ENCODE measurements at places on chromosomes 7 and 10.

- DNase-seq: no peak
These were observed at the start of gene PCDH15 for GRCh38 chr10:54800741-54801421. Gene PCDH15 (minus strand): TSS chr10:54801231. CDS start chr10:54664262, 136,969 bp downstream.

DNA sequence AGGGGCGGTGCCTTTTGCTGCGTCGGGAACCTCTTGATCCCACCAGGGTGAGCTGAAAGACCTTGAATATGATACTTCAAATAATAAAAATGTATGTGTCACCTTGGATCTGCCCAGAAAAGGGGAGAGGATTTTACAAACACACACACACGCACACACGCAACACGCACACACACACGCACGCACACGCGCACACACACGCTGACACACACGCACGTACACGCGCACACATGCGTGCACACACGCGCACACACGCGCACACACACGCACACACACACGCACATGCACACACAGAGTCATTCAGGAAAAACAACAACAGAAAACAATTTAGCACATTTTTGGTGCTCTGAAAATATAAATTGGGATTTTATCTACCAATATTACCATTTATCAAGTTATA, 379.5 kb downstream of the PAXIP1 start:
- DNase-seq: no peak

DNA sequence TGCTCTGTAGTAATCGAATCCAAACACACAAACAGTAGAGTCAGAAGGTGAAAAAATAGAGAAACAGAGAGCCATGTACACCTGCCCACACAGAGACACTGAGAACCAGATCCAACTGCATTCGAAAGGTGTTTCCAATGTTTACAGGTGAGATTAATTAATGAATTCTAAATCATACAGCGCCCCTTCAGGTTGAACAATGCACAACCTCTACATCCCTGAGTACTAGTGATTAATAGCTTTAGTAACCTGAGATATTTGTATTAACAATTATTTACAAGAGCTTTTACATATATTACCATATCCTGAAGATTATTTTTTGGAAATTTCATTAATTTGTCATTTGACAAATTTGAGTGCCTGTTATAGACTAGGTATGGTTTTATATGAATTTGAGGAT, 7.6 kb upstream of the MRC1 start:
- DNase-seq: no peak

DNA sequence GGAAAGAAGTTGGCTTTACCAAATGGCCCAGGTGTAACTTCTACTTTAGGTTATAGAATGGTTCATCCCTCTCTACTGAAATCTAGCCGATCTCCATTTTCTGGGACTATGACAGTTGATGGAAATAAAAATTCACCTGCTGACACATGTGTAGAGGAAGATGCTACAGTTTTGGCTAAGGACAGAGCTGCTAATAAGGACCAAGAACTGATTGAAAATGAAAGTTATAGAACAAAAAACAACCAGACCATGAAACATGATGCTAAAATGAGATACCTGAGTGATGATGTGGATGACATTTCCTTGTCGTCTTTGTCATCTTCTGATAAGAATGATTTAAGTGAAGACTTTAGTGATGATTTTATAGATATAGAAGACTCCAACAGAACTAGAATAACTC, 43.6 kb downstream of the CCSER2 start:
- no peak for DNase-seq

DNA sequence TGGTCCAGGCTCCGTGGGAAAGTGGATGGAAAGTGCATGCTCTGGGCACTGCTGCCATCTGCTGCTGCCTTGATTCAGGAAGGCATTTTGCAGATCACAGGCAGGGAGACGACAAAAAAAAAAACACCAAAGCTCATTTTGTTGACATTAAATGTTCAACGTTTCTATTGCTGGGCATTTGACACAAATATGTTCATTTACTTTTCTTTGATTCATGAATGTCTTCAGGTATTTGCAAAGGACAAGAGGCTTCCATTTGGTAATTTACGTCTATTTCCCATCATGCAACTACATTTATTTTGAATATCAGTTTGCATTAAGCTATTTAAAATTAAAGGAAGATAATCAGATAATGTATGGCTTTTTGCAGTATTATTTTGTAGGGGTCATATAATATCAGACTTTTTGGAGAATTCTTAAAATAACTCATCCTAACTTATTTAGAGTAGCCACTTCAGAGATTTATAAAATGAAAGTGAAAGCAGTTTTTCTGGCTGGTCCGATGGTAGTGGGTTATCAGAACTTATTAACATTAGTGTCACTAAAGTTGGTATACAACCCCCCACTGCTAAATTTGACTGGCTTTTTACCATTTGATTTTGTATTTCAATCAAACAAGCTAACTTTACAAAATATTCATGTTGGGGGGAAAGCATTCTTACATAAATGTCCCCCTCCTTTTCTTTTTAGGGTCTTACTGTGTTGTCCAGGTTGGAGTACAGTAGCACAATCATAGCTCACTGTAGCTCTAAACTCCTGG, 65.3 kb downstream of the PDIA4 start:
- peak; percentile 72 for DNase-seq

GRCh38 chr7:158108646-158109293, 478.9 kb downstream of the PTPRN2 start:
- DNase-seq: no peak

- DNase-seq: no peak
These were observed 238.1 kb downstream of the ZNF248 start for GRCh38 chr10:37619336-37619735.

DNA sequence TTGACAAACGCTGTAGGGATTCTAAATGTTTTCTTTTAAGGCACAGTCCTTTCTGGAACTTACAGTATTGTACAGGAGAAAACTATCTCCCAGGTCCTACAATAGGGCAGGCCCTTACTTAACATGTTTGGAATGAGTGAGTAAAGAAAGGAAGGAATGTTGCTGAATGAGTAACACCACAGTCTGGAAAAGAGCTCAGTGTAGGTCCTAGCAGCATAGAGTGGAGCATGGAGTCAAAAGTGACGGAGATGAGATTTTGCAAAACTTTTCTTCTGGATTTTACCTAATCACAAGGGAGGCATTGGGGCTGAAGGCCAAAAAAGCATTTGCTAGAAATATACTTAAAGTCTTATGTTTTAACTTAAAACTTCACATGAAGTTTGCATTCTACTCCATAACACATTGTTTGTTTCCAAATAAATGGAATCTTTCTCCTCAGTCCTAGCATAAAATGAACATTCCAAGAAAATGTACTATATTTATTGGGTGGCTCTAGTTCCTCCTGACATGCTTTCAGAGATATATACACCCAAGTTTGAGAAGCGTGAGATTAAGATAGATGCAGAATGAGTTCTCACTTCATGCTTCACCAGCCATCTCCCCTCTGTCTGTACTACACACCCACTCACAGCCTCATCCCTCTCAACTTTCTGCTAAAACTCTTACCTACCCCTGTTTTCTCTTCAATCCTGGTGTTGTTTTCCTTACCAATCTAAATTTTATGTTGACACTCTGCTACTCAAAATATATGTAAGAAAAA, 20.2 kb upstream of the ADD3 start:
- no peak for DNase-seq

DNA sequence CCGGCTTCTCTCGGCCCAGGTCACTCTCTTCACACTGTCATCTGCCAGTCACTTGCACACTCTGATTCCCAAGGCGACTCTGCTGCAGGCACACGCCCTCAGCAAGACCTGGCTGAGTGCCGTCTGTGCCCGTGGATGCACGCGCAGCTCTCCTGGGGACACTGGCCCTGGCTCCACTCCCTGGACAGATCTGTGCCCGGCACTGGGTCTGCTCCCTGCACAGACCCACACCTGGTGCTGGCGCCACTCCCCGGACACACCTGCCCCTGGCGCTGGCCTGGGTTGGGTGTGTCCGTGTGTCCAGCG, 133.2 kb downstream of the DNAJB6 start:
- no peak for DNase-seq

GRCh38 chr7:50205011-50205410, 99.5 kb upstream of the IKZF1 start:
- no peak for DNase-seq

DNA sequence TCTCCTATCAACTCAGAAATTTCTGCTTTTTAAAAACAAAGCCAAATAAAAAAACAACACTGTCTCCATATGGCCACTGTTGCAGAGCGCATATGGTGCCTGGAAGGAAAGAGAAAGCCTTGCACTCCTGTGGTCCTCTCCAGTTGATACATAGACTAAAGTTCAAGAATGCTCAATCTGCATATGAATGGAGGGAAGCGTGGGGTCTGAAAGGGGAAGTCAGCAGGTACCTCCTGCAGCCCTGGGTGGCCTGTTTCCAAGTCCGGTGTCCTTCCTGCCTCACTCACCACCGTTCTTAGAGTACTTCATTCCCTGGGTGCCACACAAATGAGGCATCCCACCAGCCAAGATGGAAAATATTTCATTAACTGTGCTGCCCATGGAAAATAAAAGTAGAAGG, 138.3 kb upstream of the PALS2 start:
- DNase-seq: no peak

DNA sequence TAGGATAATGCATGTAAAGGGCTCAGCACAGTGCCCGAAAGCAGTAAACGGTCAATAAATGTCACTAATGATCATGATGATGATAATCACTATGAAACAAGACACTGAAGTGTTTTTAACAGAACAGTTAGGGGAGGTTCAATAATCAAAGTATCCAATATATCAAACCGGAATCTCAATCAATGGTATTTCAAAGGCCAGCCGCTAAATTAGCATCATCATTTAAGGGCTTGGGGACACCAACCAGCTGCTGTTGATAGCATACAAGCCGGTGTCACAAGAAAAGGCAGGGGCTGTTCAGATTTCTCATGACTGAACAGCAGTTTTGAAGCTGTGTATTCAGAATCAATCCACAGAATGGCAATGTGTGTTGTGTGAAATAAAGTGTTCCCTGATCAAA, 316.0 kb upstream of the NPVF start:
- no peak for DNase-seq

DNA sequence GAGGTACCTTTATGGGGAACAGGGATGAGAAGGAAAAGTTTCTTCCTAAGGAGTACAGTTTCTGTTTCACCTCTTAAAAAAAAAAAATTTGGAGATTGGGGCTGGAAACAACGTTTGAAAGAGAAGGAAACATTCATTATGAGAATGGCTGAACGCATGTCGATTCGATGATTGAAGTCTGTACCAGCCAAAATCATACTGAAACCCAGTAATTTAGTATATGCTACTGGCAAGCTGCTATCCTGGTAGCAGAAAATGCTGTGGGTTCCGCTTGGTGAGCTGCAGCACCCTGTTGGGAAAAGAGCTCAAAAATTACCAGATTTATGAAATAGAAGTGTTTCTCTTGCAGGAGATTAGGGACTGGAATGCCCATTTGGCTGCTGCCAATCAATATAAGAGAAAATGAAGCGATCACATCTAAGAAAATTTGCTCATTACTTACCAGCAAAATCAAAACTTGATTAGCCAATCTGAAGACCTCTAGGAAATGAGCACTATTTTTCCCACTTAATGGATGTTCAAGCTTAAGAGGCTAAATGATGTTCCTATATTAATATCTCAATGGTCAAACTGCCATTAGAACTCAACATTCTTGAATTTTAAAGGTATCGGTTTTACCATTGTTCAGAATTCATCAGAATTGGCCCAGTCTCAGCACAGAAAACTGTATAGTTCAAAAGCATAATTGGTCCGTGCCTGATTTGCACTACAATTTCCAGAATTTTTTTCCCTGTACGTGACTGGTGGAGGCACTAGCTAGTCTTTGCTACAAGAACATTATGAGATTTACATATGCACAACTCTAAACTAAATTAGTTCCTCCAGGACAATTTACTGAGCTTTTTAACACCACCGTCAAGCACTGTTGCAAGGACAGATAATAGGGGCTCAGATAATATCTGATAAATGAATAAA, 1.2 kb upstream of the ITGB1 start:
- no peak for DNase-seq

DNA sequence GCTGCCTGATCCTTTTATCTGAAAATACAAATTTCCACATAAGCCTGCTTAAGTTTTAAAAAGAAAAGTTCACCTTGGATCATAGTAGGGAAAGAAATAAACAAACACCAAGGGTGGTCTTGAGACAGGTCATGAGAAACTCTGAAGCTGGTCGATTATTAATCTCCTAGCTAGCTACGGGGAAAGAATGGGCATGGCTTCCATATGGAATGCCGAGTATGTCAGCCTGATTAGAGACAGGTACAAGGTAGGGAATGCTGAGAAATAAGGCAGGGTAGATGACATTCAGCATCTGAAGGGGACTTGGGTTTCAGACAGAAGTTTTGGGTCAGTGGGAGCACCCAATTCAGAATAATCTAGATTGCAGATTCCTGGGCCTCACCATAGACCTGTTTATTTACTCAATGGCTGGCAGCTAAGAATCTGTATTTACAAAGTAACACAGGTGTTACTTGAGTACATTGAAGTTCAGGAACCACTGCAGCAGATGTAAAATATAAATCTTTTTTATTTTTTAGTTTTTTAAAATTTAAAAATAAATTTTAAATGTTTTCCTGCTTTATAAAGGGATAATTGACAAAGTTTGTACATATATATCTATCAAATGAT, 49.0 kb downstream of the SCIN start:
- no peak for DNase-seq

- peak; percentile 83 for DNase-seq
These were observed 2.3 kb downstream of the AGMO start for GRCh38 chr7:15559416-15559928.

DNA sequence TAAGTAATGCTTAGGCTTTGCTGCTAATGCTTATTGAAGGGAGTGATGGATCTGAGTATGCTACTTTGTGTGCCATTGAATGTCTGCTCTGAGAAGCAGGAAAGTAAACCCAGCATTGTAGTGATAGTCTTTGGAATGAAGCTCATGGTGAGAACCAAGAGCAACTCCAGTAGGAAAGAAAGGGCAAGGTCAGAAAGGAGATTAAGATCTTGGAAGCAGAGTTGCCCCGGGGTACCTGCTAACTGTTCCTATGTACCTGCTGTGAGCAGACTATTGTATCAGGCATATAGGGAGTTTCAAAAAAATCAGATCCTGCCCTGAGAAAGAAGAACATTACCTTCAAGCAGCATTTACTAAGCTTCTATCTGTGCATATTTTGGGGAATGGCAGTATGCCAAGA, 54.5 kb upstream of the AASS start:
- no peak for DNase-seq

DNA sequence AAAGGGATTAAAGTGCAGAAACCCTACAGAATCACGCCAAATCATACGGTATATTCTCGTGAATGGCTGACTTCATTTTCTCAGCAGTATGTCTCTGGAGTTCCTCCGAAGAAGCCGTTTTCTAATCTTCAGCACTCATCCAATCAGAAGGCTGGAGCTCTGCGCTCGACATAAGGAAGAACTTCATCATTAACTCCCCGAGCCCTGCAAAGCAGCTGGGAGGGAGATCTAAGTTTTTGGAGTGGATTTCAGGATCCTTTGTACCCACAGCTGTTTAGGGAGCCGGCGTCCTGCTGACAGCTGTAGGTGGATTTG, 40.7 kb upstream of the SDK1 start:
- no peak for DNase-seq

- DNase-seq: no peak
These were observed 3.6 kb downstream of the GARS1 start for GRCh38 chr7:30598121-30598876.

- no peak for DNase-seq
These were observed 1.7 kb downstream of the TRIM8 start for GRCh38 chr10:102645741-102646609.
